ENCODE measurements at places on chromosomes 11 and 22. TPM values are rescaled to one million over a fixed set of nuclear protein-coding genes. Genes with fewer than 3 reads are reported as not detected.

DNA sequence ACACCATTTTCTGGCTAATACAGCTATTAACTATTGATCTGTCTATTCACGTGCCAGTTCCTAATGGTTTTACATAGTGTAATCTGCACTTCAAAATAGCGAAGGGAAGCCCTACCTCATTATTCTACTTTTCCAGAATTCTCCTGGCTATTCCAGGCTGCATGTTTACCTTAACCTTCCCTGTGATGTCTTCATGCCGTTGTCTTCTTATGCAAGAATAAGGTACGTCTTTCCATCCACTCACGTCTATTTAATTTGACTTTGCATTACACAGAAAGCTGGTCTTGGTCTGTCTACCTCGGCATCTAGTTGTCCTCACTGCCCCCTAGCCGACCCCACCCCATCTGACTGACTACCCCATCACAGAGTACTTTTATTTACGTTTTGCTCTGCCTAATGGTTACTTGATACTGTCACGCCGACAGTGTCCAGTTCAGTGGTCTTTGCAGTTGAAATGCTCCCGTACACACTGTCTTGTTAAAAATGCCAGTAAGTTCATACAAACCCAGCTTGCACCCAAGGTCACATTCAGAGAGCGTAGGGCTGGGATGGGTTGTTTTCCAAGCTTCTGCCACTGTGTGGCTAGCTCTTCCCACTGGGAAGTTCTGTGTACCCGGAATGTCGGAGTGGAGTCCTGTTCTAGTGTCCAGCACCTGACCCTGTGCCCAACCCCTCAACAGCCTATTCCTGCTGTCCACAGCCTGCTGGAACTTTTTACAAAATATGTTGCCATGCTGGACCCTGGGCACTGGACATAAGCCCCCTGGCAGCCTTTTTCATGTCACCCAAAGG is 15.0 kb downstream of the NEAT1 start:
- no peak for DNase-seq

LRRC75B gene
- total RNA-seq = 2.6 TPM

APOBEC3G gene
- total RNA-seq = 32.3 TPM

HBG1 gene
- total RNA-seq = 612 TPM

POU2F3 gene
- 0.19 TPM for total RNA-seq

Measured in thymus (tissue), 14 donors.